Pancreas (tissue), 10 donors: ENCODE measurements at places on chromosomes 5 and 9.
A peak's percentile ranks its signal among the peaks of the same experiment; 100 is the strongest.

DNA sequence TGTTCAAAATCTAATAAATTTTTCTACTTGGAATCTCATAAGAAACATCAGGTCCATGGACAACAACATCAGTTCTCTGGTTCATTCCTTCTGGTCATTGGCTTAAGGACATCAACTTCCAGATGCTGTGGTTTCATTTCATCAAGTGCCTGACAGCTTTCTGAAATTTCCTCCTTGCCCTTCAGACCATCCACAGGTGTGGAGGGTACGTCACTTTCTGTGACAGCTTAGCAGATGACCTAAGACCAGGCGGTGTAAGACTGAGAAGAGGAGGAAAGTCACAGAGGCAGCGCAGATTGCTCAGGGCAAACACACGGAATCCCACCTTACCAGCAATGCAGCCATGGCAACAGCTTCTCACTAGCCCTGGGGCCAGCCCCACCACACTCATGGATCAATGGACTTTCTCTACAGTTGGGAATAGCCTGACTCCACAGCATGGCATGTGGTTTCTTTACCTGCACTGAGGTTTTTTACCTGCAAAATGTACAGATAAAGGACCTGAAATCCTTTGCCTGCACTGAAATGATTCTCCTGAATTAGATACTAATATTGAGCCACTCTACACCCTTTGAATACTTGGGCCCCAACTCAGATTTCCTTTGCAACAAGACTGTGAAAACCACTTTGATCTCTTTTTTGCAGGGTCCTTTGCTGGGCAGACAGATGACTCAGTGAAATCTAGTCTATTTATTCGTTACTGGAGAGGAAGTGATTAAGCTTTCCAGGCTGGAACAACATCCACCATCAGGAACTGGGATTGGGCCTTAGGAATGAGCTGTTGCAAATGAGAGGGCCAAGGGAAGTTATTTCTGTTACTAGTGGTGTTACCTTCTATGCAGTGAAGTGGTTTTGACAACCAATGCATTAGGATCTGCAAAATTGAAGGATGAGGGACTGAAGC lies 26.9 kb downstream of the TICAM2 start:
- DNase-seq = no peak

- DNase-seq = no peak
These were observed 63.9 kb downstream of the MEGF9 start for GRCh38 chr9:120650352-120650751.

DNA sequence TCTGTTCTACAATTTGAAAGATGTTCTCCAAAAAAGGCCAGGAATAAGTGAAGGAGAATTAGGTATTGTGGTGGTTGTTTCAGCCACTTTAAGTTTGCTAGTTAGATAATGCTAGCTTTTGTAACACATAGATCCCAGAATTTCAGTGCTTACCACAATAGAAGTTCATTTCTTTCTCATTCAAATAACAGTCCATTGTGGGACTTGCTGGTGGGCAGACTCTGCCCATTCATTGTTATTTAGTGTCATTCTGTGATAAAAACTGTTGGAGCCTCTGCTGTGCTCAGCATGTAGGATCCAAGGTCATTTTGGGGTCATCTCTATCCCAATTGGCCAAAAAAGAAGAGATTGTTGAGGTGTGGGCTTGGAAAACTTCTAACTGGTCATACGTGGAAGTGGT lies 106.8 kb downstream of the CCDC192 start:
- no peak for DNase-seq

DNA sequence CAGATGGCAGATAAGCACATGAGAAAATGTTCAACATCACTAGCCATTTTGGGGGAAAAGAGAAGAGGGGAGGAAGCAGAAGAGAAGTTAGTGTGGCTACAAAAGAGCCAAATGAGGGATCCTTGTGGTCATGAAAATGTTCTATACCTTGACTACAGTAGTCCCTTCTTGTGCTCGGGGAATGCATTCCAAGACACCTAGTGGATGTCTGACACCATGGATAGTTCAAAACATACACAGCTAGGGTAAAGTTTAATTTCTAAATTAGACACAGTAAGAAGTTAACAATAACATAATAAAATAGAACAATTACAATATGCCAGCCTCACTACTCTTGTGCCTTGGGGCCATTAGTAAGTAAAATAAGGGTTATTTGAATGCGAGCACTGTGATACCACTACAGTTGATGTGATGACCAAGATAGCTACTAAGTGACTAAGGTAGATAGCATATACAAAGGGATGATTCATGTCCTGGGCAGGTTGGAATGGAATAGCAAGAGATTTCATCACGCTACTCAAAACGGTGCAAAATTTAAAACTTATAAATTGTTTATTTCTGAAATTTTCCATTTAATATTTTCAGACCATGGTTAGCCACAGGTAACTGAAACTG lies 344.1 kb downstream of the NR2F1-AS1 start:
- no peak for DNase-seq

- no peak for DNase-seq
These were observed 18.7 kb upstream of the CARNMT1 start for GRCh38 chr9:75046725-75047345.

DNA sequence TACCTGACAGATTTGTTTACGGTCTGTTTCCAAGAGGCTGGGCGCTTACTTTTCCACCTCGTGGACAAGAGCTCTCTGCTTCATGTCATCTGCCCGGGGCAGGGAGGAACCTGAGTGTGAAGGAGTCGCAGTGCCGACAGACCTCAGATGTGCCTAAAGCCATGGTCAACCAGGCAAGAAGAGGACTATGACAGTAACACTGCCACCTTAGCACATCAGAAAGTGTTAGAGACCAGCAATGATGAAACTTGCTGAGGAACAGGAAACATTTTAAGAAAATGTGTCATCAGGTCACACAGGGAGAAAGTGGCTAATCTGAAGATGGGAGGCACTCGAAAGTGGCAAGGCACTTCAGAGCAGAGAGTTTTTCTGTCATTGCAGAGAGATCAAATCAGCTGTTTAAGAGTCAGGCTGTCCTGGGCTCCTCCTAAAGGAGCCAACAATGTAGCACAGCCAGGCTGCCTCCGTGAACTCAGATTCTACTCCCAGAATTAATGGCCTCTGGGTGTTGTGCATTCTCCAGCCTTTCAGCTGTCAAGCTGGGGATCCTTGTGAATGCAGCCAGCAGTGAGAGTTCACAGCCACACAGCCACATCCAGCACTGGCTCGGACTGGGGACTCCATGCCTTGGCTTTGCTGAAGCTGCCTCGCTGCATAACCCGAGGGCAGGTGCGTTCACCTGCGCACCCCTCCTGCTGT lies 94.6 kb downstream of the RAPGEF1 start:
- no peak for DNase-seq

DNA sequence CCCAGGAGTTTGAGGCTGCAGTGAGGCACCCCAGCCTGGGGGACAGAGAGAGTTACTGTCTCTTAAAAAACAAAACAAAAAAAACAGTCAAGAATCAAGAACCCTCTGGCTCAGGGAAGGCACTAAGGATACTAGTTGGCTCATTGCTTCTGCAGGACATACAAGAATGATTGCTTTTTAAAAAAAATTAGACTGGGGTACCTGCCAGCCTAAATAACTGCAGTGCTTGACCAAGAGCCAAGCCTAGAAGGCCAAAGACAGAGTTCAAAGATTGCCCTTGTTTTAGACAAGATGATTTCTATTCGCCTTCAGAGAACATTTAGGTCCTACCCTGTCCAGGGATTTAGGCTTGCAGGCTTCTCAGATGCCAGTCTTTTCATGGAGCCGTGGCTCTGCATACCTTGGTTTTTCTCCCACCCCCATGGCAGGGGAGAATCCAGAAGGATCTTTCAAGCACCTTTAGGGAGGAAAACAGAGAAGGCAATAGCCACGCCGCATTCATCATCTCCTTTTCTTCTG lies 93.7 kb upstream of the IL6ST start:
- no peak for DNase-seq

GRCh38 chr9:103615994-103616393 lies 478.1 kb upstream of the SMC2 start:
- DNase-seq = no peak

GRCh38 chr9:130741024-130741305 lies 47.4 kb downstream of the EXOSC2 start:
- DNase-seq = no peak

DNA sequence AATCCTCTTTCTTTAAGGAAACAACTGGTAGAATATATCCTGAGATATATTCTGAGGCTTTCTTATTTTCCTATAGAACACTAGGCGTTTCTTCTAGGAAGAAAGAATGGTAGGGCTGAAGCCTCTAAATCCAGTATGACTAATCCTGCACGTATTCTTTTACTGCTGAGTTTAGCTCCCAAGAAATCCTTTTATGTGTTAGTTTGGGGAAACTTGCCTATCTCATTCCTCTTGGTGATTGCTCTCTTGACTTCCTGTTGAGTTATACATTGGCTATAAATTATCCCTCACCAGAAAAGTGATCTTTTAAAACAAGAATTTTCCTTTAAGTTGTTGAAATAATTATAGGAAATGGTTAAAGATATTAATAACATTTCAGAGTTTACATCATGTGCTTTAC lies 422.9 kb downstream of the TMEM161B start:
- no peak for DNase-seq

GRCh38 chr9:8879284-8879683 lies 1079.7 kb upstream of the DMAC1 start:
- DNase-seq = no peak

DNA sequence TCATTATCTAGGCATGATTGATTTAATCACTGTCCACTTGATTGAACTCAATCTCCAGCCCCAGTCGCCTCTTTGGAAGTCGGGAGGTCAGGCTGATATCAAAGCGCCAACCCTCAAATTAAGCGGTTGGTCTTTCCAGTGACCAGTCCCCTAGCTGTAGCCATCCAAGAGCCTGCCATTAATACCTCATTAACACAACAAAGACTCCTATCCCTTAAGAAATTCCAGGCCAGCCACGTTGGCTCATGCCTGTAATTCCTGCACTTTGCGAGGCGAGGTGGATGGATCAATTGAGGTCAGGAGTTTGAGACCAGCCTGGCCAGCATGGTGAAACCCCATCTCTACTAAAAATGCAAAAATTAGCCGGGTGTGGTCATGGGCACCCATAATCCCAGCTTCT lies 27.4 kb upstream of the GCNT1 start:
- no peak for DNase-seq

DNA sequence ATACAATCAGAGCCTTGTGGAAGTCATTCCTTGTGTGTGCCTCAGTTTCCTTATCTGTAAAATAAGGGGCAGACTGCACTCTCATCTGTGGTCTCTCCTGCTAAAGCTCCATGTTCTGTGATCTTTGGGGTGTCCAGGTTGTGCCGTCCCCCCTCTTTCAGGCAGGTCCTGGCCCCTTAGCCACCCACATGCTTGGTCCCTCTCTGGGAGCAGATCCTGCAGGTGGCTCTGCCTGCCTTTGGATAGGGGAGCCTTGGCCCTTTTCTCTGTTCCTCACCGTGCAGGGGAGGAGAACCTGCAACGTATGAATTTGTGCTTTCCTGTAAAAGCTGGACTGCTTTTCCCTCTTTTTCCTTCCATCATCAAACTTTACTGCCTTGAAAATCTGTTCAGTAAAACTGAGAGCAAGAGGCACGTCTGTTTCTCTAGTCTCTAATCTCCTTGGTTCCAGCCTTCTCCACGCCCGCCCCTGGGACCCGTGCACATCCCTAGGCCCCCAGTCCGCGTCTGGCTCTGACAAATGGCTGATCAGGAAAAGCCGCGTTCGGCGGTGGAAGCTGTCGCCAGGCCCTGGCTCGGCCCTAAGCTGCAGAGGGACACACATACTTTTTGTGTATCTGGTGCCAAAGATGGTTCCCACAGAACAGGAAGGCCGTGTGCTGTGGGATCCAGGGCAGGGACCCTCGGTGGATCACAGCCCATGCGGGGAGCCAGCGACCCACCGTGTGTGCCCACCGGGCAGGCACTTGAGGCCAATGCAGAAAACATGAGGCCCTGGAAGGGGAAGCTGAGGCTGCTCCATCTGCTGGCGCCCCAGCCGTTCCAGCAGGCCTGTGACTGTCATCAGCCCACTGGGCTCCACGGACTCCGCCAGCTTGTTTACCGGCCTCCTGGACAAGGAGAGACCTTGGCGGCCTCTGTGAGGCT lies 43.4 kb upstream of the COL5A1 start:
- DNase-seq = no peak

- DNase-seq = no peak
These were observed 15.7 kb upstream of the INPP5E start for GRCh38 chr9:136455043-136456002.

- DNase-seq = no peak
These were observed 420.4 kb downstream of the CETN3 start for GRCh38 chr5:89988998-89989655.

- DNase-seq = no peak
These were observed 12.4 kb downstream of the SLC36A1 start for GRCh38 chr5:151459680-151460324.

- peak; percentile 71 for DNase-seq
These were observed 112.7 kb downstream of the NR6A1 start for GRCh38 chr9:124658165-124659017.

GRCh38 chr5:27015758-27016157 lies 22.6 kb downstream of the CDH9 start:
- DNase-seq = no peak

DNA sequence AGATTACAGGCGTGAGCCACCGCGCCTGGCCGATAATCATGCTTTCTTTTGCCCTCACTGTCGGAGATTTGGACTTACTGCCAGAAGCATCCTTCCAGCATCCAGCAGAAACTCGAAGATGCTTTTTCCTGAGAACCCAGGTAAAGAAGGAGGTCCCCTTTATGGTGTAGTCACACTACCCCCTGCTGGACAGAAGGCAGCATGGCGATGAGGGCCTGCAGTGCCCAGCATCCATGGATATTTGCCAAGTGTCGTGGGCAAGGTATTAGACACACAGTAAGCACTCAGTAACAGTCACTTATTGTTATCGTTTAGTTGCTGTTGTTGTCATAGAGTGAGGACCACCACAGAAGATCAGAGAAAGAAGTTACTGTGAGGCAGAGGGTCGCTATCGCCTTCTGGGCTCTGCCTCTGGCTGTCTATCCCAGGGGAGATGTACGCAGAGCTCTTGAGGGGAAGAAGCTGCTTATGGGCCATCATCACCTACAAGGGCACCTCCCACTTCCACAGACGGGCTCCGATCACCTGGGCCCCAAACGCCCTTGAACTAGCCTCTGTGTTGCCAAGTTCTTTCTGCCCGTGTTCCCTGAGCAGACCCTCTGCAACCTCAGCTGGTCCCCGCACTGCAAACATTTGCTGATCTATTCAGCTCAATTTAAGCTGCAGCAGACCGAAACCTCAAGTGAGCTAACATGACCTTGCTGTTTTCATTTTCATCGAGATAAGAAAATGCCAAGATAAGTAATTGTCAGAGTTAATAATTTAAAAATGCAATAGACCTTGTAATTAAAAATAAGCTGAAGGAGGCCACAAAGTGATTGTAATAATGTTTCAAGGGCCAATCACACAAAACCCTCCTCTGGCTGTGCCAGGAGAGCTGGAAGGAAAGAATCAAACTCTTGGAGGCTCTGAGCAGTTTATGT lies 23.9 kb downstream of the C5orf15 start:
- DNase-seq = peak; percentile 51
